Thoracic aorta (tissue), 2 donors: ENCODE measurements at places on chromosomes 11 and 22.

DNA sequence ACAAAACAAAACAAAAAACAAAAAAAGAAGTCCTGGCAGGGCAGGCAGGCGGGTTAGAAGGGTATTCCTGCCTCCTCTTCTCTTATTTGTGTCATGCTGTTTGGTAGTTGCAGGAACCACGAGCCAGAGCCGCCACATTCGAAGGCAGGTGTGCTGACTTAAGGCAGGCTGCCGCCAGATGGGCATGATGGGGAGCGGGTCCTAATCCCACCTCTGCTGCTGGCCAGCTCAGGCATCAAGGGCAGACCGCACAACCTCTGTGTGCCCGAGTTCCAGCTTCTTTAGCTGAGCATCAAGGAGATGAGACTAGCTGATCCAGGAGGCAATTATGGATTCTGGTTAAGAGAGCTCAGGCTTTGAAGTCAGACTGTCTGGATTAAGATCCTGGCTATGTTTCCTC is 12.1 kb downstream of the OAF start:
- no peak for DNase-seq

DNA sequence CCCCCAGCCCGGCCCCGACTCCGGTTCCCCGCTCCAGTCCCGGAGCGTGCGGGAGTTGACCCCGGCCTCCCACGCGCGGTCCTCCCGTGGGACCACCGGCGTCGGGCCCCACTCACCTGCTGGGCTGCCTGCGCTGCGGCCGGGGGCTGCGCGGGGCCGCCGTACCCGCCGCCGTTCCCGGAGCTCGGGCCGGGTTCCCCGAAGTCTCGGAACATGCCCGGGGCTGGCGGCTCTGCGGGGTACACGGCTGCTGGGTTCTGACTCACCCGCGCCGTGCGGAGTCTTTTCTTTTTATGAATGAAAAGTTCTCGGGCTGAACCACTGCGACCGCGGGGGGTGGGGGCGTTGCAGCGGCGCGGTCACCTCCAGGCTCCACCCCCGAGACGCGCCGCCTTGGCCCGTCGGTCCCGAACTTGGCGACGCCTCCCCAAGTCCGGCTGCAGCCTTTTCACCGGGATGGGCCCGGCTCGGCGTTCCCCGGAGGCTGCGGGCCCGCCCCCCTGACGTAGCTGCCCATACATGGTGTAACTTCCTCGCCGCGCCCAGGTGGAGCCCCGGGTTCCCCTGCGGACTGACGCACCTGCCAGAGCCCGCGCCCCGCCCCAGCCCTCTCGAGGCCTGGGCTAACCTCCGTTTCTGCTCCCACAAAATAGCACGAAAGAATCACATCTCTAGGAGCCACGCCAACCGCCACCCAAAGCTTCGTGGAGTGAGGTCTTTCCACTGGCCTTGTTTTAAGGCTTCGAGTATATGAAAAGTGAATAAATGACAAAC is at the start of gene FOSL1:
TSS of gene FOSL1 (minus strand) at position 264 of the 774 bp plus-strand sequence. CDS start at position 215, 49 bp downstream.
- DNase-seq, result peak; percentile 77

GRCh38 chr11:124167826-124168231 is 15.3 kb upstream of the OR10D3 start:
- no peak for DNase-seq

GRCh38 chr11:28168718-28169117 is 60.5 kb downstream of the METTL15 start:
- DNase-seq, result no peak

DNA sequence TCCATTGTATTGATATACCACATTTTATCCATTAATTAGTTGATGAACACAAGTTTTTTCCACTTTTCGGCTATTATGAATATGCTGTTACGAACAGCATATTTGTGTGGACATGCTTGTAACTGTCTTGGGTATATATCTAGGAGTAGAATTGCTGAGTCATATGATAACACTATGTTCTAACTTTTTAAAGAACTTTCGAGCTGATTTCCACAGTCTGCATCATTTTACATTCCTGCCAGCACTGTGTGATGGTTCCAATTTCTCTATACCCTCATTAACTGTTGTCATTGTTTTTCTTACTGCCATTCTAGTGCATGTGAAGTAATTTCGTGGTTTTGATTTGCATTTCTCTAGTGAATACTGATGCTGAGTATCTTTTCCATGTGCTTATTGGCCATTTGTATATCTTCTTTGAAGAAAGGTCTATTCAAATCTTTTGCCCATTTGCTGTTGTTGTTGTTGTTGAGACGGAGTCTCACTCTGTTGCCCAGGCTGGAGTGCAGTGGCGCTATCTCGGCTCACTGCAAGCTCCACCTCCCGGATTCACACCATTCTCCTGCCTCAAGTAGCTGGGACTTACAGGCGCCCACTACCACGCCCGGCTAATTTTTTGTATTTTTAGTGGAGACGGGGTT is 7.4 kb upstream of the RCE1 start:
- DNase-seq, result no peak

DNA sequence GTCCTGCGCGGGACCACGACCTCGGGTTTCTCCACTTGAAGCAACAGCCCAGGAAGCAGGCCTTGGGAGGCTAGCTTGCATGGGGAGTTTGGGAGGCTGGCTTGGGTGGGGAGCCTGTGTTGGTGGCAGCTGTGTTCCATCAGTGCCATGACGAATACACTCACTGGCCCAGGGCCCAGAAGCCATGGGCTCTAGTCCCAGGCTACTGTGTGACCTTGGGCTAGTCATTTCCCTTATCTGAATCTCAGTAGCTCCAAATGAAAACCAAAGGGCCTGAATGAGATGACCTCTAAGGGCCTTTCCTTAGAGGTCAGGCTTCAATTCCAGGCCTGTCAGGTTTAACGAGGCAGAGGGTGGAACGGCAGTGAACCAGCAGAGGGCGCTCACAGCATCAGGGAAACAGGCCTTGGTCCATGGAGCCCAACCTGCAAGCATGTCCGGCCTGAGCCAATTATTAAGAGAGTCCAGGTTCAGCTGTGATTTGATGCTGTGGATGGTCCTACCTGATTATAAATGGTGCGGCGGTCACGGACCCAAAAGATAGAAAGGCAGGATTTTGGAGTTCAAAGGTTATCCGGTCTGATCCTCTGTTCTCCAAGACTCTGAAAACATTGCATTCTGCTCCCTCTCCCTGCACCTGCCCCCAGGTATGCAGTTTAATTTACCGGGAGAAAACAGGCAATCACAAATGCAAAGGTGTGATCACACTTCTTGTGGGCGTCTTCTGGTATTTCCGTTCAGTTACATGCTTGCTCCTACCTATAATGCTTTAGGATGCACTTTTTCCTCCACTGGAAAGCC is 15.9 kb downstream of the PTPN5 start:
- no peak for DNase-seq

GRCh38 chr11:924406-925157 is 1.1 kb upstream of the AP2A2 start:
- DNase-seq, result no peak

DNA sequence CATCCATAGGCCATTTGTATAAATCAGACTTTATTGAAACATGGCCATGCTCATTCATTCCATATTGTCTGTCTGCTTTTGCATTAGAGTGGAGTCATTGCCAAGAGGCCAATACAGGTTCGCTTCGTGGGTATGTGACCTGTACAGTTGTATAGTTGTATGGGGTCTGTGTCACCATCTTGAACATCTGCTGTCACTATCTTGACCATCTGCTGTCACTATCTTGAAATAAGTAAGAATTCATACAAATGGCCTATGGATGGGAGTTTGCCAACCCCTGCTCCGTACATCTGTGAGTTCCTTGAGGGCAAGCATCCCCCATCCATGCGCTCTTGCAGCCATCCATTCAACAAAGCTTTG is 44.4 kb upstream of the ANO1 start:
- DNase-seq, result no peak

GRCh38 chr22:36252754-36253522 is at the start of gene APOL1:
TSS of gene APOL1 (plus strand) at chr22:36253133. CDS start at chr22:36254956, 1,823 bp downstream.
- DNase-seq, result no peak

- no peak for DNase-seq
These were observed 36.8 kb downstream of the BARX2 start for GRCh38 chr11:129412494-129412893.

DNA sequence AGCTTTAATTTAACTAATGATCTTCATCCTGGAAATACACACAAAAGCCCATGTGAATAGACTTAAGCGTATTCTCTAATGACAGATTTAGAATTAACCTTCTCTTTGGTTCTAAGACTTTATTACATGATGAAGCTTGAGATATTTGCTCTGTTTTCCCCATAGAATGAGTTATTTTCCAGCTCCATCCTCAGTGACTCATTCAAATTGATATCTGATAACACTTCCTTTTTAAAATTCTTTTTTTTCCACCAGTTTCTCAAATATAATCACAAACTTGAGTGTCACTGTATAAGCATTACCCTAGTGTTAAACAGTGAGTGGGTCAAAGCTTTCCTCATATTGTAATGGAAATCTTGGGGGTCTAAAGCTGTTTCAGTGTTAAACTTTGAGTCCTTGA is 535.8 kb downstream of the KCNA4 start:
- no peak for DNase-seq

DNA sequence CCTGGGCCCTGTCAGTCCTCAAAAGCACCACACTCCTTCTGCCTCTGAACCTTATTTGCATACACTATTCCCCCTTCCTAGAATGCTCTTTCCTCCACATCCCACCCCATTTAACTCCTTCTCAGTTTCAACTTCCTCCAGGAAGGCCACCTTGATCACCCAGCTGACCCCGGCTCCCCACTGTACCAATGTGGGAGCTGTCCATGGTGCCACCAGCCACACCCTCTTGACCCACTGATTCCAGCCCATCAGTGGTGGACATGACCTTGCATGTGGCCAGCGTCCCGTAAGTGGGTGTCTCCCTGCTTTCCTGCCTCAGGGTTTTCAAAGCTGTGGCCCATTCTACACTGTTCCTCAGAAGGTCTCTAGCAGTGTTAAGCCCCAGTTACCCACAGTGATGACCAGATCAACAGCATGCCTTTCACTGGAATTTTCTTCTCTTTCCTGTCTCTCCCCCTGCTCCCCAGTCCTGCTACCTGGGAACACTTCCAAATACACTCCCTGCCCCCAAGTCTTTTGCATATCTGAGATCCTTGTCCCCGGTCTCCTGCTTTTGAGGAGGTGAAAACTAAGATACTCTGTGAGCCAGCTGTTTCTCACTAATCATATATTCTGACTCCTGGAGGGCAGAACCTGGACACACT is 346.6 kb downstream of the MN1 start:
- DNase-seq, result no peak

DNA sequence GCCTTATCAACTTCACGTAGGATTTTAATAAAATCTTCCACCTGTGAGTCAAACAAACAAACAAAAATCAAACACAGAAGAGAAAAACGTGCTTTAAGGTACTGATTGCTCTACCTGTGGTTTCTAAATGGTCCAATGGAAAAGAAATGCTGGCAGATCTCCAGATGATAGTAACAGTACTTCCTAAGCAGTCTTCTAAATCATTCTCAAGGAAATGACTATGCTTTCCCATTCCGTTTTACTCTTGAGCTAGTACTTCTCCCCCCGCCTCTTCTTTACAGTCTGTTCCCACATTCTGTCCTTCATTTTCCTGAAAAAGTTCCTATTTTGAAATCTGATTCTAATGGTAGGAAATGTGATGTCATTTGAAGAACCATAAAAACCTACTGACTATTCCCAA is 25.4 kb downstream of the SAAL1 start:
- no peak for DNase-seq

DNA sequence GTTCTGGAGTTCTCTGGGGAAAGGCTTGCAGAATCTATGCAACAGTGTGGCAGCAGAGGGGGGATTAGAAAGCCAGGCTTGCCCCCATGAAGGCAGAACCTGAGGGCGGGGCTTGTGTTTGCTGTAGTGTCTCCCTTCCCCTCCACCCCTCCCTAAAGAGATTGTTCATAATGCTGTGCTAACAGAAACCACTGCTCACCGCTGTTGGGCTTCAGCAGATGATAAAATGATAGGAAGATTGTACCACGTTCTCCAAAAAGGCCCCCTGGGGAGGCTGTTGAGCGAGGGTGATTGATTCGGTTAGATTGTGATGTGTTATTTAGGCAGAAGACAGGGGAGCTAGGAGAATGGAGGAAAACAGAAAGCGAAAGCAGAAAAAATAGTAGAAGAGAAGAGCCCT is 215.2 kb upstream of the NCAM1 start:
- no peak for DNase-seq

DNA sequence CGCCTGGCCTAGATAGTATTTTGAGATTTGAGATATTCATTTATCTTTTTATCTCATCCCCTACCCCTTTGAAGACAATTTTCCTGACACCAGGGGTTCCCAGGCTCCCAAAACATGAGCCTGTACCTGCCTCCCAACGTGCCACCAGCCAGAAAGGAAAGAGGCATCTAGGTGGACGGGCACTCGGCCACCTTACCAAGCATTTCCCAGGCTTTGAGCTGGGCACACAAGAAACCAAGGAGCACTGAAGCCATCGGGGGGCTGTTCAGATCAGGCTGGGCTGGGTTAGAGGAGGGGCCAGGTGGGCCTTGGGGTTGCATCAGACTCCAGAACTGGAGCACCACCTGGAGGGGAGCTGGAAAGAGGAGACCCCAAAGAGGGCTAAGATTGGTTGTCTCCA is 28.5 kb upstream of the BAIAP2L2 start:
- no peak for DNase-seq

- no peak for DNase-seq
These were observed 376.7 kb upstream of the CCDC179 start for GRCh38 chr11:23236826-23237555.

- no peak for DNase-seq
These were observed 36.2 kb downstream of the PISD start for GRCh38 chr22:31625661-31626426.

DNA sequence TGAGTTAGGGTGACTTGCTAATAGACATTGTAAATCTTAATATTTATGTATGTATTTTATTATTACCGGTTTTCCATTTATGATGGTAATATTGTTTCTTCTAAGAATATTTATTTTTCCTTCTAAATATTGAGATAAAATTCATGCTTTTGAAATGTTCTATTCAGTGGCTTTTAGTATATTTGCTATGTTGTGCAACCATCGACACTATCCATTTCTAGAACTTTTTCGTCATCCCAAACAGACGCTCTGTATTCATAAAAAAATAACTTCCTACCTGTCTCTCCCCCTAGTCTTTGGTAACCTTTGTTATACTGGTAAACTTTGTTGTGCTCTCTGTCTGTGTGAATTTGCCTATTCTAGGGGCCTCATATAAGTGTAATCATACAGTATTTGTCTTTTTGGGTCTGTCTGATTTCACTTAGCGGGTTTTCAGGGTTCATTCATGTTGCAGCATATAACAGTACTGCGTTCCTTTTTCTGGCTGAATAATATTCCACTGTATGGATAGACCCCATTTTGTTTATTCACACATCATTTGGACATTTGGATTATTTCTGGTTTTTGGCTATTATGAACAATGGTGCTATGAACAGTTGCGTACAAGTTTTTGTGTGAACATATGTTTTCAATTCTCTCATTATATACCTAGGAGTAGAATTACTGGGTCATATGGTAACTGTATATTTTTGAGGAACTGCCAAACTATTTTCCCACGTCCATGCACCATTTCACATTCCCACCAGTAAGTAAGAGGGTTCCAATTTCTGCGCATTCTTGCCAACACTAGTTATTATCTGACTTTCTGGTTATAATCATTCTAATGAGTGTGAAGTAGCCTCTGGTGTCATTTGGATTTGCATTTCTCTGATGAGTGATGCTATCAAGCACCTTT is 15.9 kb downstream of the NEAT1 start:
- DNase-seq, result no peak

- no peak for DNase-seq
These were observed 21.9 kb downstream of the MMP13 start for GRCh38 chr11:102933627-102934026.

- no peak for DNase-seq
These were observed 122.3 kb downstream of the SPATA19 start for GRCh38 chr11:133723056-133723455.

- no peak for DNase-seq
These were observed 7.1 kb downstream of the RBX1 start for GRCh38 chr22:40958299-40958698.
